ENCODE measurements at places on chromosomes 16 and 17.

- H3K27me3 ChIP-seq = no peaks in the 10 kb centered on the region
- H3K4me3 ChIP-seq = no peak overlapping the region
- H3K36me3 ChIP-seq = no peaks in the 10 kb centered on the region
- no peak overlapping the region for H3K27ac ChIP-seq
Observed at GRCh38 chr16:11285842-11286241, 4.7 kb upstream of the PRM1 start.

DNA sequence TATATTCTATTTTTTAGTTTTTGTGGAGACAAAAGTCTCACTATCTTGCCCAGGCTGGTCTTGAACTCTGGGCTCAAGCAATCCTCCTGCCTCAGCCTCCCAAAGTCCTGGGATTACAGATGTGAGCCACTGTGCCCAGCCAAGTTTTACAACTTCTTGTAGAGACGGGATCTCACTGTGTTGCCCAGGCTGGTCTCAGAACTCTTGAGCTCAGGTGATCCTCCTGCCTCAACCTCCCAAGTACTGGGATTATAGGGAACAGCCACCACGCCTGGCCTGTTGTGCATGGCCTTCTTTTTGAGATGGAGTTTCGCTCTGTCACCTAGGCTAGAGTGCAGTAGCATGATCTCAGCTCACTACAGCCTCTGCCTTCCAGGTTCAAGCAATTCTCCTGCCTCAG lies 6.2 kb upstream of the CENPT start:
- H3K4me1 ChIP-seq = peaks cover 10% of the 10 kb centered on the region
- no peaks in the 10 kb centered on the region for H3K27me3 ChIP-seq
- no peaks in the 10 kb centered on the region for H3K36me3 ChIP-seq

DNA sequence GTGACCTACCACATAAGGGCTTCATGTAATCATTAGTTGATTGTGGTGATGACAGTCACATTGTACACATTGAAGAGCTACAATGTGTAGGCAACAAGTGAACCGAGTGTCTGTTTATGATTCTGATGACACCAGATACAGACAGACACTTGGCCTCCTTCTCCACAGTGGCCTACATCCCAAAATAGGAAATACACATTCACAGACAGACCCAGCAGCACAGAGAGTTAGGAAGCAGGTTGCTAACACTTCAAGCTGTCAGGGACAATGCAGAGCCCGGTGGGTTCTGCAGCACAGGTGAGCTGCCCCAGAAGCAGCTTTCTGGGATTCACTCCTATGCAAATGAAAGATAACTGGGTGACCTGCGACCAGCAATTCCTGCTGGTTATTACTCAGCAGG lies 72.2 kb downstream of the CDH11 start:
- H3K27me3 ChIP-seq = no peaks in the 10 kb centered on the region
- H3K27ac ChIP-seq = no peak overlapping the region
- no peaks in the 10 kb centered on the region for H3K4me1 ChIP-seq

DNA sequence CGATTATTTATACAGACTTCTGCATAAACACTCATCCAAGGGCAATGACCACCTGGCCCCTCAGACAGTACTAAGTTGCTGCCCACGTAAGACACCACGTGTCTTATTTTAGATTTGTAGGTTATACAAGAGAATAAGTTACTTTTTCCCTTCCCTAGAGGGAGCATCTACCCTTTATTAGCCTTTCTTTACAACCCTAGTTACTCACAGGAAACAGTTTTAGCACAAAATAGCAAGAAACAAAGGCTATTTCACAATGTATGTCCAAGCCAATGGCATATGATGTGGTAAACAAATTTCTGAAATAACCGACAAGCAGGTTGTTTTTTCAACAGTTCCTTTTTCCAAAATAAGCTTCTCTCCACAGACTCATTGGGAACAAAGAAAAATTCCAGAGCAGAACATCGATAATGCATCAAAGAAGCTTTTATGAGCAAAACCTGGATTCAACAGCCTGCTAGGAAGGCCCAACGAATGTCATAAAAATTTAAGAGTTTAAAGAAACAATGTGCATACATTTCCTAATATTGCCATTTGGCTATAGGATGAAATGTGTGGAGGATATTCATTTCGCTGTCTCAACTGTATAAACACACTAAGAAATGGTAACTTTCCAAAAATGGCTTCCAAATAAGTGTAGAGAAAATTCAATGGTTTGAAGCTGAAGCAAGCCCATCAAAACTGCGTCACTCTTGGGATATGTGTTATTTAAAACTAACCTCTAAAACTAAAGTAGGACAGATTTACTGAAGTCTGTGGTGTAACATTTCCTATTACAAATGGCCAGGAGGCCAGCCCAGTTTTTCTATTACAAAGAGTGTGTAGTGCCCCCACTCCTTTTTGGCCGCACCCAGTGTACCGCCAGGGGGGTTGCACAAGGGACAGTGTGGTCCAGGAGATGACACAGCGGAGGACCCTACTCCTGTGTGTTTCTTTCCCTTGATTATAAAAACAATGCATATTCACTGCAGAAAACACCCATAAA lies 50.4 kb upstream of the ERN1 start:
- H3K4me1 ChIP-seq = peaks cover 28% of the 10 kb centered on the region
- H3K27me3 ChIP-seq = no peaks in the 10 kb centered on the region
- H3K36me3 ChIP-seq = no peaks in the 10 kb centered on the region
- no peak for DNase-seq
- H3K27ac ChIP-seq = no peak overlapping the region
- H3K4me3 ChIP-seq = no peak overlapping the region

DNA sequence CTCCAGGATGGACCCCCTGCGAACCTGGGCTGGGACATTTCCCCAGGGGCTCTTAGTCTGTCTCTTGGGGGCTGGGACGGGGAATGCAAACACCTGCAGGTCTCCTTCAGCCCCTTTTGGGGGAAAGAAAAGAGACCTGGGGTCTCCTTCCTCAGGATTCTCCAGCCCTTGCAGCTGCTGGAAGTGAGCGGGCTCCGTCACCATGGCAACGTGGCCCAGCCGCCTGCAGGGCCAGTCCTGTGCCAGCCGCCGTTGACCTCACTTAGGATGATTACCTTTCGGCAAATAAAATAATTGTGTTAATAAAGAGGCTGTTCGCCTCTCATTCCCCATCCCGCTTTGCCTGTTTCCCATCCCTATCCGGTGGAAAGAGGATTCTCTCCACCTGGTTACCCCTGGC lies 25.7 kb downstream of the MRM1 start:
- no peaks in the 10 kb centered on the region for H3K36me3 ChIP-seq
- no peak overlapping the region for H3K4me3 ChIP-seq
- H3K27me3 ChIP-seq = no peaks in the 10 kb centered on the region
- no peak for DNase-seq

Data from heart left ventricle (tissue), 16 donors.